ENCODE measurements at places on chromosomes 6 and 20. TPM values are rescaled to one million over a fixed set of nuclear protein-coding genes. Genes with fewer than 3 reads are reported as not detected.

- H3K27ac ChIP-seq = peak overlapping the region; percentile 34
- peaks cover 32% of the 10 kb centered on the region for H3K4me1 ChIP-seq
- DNase-seq = peak; percentile 93
- H3K36me3 ChIP-seq = no peaks in the 10 kb centered on the region
- no peaks in the 10 kb centered on the region for H3K27me3 ChIP-seq
Measured at GRCh38 chr20:50460608-50461267, 49.4 kb upstream of the PTPN1 start.

- no peaks in the 10 kb centered on the region for H3K4me1 ChIP-seq
- no peaks in the 10 kb centered on the region for H3K27me3 ChIP-seq
- DNase-seq = no peak
- no peaks in the 10 kb centered on the region for H3K36me3 ChIP-seq
- no peak overlapping the region for H3K27ac ChIP-seq
Measured at GRCh38 chr20:6919792-6920468, 152.4 kb downstream of the BMP2 start.

DNA sequence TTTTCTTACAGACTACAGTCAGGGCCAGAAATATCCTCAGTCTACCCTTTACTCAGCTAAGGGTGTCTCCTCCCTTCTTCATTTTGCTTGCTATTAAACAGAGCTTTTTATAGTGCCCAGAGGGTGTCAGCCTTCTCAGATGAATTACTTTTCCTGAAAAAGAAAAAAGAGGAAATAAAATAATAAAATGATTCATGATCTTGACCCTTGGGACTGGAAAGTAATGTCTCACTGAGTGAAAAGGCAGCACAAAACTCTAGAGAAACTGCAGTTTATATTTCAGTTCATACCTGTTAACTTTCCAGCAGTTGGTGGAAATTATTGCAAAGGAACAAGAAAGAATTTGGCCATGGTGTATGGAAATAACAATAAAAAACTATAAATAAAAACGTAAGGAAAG lies 170.6 kb downstream of the IBTK start:
- H3K27ac ChIP-seq = no peak overlapping the region
- no peaks in the 10 kb centered on the region for H3K4me1 ChIP-seq
- no peak overlapping the region for H3K4me3 ChIP-seq
- no peaks in the 10 kb centered on the region for H3K27me3 ChIP-seq
- DNase-seq = no peak

GRCh38 chr6:26594730-26595632 lies 1.8 kb upstream of the ABT1 start:
- H3K4me3 ChIP-seq = no peak overlapping the region
- no peak overlapping the region for H3K27ac ChIP-seq
- H3K36me3 ChIP-seq = no peaks in the 10 kb centered on the region
- H3K4me1 ChIP-seq = no peaks in the 10 kb centered on the region

DNA sequence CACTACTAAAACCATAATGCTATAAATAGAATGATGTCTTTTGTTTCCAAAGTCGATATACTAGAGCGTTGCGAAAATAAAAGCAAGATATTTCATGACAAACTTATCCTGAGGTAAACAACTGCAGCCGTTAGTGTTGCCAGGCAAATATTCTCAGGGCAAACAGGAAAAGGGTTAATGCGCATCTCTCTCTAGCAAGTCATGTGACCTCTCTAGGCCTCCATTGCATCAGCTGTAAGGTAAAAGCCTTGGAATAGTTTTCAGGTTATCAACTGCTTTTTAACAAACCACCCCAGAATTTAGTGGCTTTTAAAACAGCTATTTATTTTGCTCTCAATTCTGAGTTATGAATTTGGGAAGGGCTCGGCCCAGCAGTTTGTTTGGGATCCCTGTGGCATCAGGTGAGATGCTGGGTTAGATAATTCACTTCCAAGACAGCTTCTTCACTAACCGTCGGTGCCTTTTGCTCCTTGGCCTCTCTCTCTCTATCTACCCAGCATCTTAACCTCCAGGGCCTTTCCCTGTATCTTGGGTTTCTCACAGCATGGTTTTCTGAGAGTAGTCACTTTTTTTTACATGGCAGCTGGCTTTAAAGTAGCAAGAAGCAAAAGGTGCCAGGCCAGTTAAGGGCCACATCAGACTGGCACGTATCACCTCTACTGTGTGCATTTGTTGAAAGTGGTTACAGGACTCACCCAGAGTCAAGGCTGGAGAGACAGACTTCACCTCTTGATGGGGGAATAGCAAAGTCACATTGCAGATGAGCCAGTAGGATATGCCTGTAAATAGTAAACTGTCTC lies 39.2 kb upstream of the LTV1 start:
- H3K4me3 ChIP-seq = no peak overlapping the region
- DNase-seq = no peak
- no peaks in the 10 kb centered on the region for H3K4me1 ChIP-seq
- no peaks in the 10 kb centered on the region for H3K27me3 ChIP-seq

- DNase-seq = no peak
- no peak overlapping the region for H3K4me3 ChIP-seq
- peaks cover 11% of the 10 kb centered on the region for H3K4me1 ChIP-seq
- no peak overlapping the region for H3K27ac ChIP-seq
Measured at GRCh38 chr20:36644706-36645095, 1.3 kb downstream of the SLA2 start.

The LRRC73 gene
- 0.14 TPM for total RNA-seq

The CD109 gene
- 0.19 TPM for total RNA-seq

The MYLK2 gene
- 0.77 TPM for total RNA-seq

GRCh38 chr6:107657755-107658461 lies 166.2 kb downstream of the SCML4 start:
- H3K27me3 ChIP-seq = no peaks in the 10 kb centered on the region
- H3K36me3 ChIP-seq = no peaks in the 10 kb centered on the region
- H3K4me1 ChIP-seq = no peaks in the 10 kb centered on the region

DNA sequence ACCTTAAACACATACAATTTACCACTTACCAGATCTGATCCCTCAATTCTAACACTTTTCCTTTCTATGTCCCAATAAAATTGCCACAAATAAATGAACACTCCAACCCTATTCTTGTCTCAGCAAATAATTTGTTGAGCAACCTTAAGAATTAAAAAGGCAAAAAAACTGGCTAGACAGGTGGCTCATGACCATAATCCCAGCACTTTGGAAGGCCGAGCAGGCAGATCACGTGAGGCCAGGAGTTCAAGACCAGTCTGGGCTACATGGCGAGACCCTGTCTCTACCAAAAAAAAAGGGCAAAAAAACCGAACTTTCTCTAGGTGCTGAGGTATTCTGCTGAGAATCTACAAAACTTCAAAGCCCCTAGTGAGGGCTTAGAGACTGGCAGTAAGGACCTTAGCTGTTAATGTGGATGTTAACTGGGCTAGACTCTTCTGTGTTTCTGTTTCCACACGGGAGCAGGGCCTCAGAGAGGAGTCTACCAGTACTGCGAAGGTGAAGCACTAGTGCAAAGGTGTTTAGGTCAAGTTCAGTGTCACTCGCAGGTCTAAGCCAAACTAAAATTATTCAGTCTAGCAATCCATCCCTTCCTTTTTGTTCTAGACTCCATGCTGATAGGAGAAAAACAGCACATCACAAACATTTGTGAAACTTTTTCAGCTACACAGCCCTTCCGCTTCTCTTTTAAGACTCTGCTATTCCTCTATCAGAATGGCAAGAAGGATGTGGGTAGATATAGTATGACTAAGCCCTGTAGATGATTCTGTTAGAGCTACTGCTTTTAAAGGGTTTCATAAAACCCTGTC lies 2.6 kb downstream of the FASTKD5 start:
- no peak overlapping the region for H3K4me3 ChIP-seq
- H3K27ac ChIP-seq = no peak overlapping the region
- peaks cover 8% of the 10 kb centered on the region for H3K4me1 ChIP-seq
- DNase-seq = no peak
- H3K36me3 ChIP-seq = no peaks in the 10 kb centered on the region

The XKR7 gene
- total RNA-seq = not detected

The RNF144B gene
- 0.39 TPM for total RNA-seq

GRCh38 chr20:31572042-31572700 lies 32.9 kb upstream of the ID1 start:
- H3K4me3 ChIP-seq = peak overlapping the region; percentile 56
- no peak for DNase-seq
- H3K27ac ChIP-seq = peak overlapping the region; percentile 98
- H3K36me3 ChIP-seq = no peaks in the 10 kb centered on the region
- H3K4me1 ChIP-seq = peaks cover 24% of the 10 kb centered on the region

- H3K4me3 ChIP-seq = no peak overlapping the region
- H3K27me3 ChIP-seq = no peaks in the 10 kb centered on the region
- no peaks in the 10 kb centered on the region for H3K36me3 ChIP-seq
- DNase-seq = no peak
Measured at GRCh38 chr6:146902846-146903245, 301.4 kb upstream of the STXBP5 start.

DNA sequence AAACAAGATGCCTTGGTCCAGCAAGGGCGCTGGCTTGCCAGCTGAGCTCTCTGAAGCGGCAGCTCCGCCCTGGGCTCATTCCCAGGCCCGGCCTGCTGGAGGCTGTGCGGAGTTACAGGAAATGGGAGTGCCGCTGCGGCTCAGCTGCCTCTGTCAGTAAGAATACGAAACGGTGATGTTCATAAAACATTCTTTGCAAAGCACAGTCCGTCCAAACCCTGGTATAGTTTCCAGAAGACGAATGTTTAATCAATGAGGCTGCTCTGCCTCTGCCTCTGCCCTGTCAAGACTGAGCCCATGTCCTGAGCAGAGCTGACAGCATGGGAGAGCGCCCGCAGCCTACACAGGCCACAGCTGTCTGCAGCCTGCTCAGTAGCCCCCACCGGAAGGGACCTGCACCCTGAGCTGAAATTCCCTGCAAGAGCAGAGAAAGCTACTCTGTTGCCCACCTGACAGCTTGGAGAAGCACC lies 153.3 kb upstream of the SNX9 start:
- H3K4me1 ChIP-seq = no peaks in the 10 kb centered on the region
- no peaks in the 10 kb centered on the region for H3K36me3 ChIP-seq
- H3K27ac ChIP-seq = no peak overlapping the region
- no peak for DNase-seq

The NKX2-4 gene
- total RNA-seq = not detected

The GLP1R gene
- total RNA-seq = not detected

The TOX2 gene
- total RNA-seq = not detected

DNA sequence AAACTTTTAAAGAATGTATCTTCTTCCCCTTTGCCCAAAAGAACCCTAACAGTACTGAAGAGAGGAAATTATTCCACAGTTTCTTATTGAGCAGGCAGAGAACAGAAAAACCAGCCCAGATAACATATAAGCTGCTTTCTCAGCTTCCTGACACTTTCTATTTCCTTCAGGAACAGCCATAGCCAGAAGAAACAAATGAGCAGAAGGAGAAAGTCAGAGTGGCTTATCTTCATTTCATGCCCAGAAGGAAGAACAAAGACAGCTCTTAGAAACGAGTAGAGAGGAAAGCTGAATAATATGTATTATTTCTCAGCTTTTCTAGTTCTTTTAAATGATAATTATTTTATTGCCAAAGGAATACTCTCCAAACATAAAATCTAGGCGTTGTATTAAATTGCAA lies 793.7 kb downstream of the GRIK2 start:
- no peaks in the 10 kb centered on the region for H3K4me1 ChIP-seq
- no peak overlapping the region for H3K27ac ChIP-seq
- no peaks in the 10 kb centered on the region for H3K36me3 ChIP-seq
- no peaks in the 10 kb centered on the region for H3K27me3 ChIP-seq

DNA sequence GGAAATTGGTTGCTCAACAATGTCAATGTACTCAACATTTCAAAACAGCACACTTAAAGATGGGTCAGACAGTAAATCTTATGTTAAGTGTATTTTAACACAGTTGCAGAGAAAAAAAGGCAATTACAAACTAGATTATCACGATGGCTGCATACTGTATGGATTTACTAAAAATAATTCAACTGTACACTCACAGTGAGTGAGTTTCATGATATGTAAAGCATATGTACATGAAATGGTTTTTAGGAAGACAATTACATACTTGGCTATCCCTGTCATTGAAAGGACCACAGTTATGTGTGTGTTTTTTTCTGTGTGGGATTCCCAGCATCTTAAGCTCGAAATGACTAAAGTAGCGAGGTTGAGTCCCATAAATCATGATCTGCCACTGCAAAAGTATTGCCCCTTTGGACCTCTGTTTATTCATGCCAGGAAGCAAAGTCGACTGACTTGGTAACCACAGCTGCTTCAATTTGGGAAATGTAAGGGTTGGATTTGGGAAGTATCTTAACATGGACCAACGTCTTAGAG lies 5.5 kb upstream of the SALL4 start:
- no peak overlapping the region for H3K27ac ChIP-seq
- no peaks in the 10 kb centered on the region for H3K27me3 ChIP-seq
- no peak for DNase-seq
- no peak overlapping the region for H3K4me3 ChIP-seq
- H3K36me3 ChIP-seq = no peaks in the 10 kb centered on the region

GRCh38 chr6:35739645-35740524 lies 3.1 kb downstream of the ARMC12 start:
- peaks cover 12% of the 10 kb centered on the region for H3K4me1 ChIP-seq
- no peak for DNase-seq
- no peaks in the 10 kb centered on the region for H3K27me3 ChIP-seq
- no peak overlapping the region for H3K27ac ChIP-seq

DNA sequence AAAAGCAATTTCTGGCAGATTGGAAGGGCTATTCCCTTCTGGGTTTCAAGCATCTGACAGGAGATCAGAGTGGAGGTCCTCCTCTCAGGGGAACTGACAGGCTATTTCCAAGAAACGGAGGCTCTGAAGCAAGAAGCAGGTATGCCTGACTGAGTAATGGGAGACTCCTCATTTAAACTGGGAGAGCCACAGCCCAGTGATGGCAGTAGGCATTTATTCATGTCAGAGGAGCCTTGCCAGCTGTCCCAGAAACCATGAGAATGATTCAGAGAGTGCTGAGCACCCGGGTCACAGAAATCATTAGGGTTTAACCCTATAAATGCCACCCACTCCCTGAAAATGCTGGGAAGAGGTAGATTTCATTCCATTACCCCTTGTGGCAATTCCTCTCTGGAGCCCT lies 247.5 kb upstream of the RNF217 start:
- DNase-seq = no peak
- H3K27ac ChIP-seq = no peak overlapping the region
- H3K4me1 ChIP-seq = no peaks in the 10 kb centered on the region

The HLA-DRB5 gene
- total RNA-seq = not detected

The IYD gene
- total RNA-seq = 26.5 TPM

GRCh38 chr6:156164701-156165452 lies 612.3 kb upstream of the ARID1B start:
- DNase-seq = no peak
- no peaks in the 10 kb centered on the region for H3K4me1 ChIP-seq
- H3K27me3 ChIP-seq = no peaks in the 10 kb centered on the region
- no peak overlapping the region for H3K27ac ChIP-seq

The PPP1R10 gene
- 95.4 TPM for total RNA-seq

The FOXS1 gene
- total RNA-seq = not detected

The ARMC12 gene
- total RNA-seq = not detected

The GINS1 gene
- total RNA-seq = 50.9 TPM

The CLPSL2 gene
- 2.0 TPM for total RNA-seq
